Putamen (tissue), 1 donor: ENCODE measurements at places on chromosomes 13 and 19.
A peak's percentile ranks its signal among the peaks of the same experiment; 100 is the strongest.

DNA sequence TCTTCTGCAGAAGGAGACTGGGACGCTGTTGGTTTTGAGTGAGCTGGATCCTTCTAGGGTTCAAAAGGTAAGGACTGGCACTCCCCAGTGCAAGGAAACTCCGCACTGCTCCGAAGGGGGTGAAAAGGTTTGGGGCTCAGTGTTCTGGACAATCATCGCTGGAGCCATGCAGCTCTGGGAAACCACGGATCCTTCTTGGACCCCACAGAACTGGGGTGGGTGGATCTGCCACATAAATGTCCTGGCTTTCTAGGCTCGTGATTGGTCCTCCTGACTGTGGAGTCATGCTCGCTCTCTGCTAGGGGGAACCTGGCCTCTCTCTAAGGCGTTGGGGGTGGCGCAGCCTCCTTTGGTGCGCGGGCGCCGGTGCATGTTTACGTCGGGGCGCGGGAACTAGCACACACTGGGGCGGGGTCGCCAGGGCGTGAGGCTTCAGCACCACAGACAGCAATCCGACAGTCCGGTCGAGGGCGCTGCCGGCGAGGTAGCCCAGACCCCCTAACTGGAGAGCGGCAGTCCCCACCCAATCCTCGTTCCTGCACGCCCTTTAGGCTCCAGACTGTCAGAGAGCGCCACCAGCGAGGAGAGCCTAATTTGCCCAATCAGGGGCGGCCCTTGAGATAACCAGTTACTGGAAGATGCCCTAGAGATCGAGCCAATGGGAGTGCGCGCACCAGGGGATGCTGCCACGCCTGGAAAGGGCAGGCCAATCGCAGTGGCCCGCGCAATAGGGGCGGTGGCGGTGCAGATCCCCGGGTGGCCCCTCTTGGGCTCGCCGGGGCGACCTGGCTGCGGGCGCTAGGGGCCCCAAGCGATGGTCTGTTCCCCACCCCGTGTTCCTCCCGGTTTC is 913 bp upstream of the ELAVL3 start:
- peak; percentile 98 for DNase-seq

- no peak for DNase-seq
Observed at GRCh38 chr13:97342136-97342535, 91.8 kb upstream of the RAP2A start.

GRCh38 chr19:19540715-19541515 is 2.9 kb downstream of the CILP2 start:
- no peak for DNase-seq

DNA sequence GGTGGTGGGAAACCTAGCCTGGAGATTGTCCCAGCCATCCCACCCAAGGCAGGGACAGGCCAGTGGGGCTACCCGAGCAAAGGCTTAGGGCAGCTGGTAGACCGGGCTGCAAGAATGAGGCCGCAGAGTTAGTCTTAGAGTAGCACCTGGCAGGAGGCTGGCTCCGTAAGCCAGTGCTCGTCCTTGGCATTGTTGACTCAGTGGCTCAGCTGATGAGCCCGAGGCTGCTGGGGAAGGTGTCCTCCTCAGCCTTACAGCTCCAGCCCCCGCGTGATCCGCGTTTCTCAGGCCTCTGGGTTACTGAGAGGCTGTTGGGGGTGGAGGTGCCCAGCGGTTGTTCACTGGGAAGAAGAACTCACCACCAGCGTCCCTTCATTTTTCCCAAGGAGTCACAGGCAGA is 24.7 kb downstream of the PPP1R37 start:
- DNase-seq, result no peak

DNA sequence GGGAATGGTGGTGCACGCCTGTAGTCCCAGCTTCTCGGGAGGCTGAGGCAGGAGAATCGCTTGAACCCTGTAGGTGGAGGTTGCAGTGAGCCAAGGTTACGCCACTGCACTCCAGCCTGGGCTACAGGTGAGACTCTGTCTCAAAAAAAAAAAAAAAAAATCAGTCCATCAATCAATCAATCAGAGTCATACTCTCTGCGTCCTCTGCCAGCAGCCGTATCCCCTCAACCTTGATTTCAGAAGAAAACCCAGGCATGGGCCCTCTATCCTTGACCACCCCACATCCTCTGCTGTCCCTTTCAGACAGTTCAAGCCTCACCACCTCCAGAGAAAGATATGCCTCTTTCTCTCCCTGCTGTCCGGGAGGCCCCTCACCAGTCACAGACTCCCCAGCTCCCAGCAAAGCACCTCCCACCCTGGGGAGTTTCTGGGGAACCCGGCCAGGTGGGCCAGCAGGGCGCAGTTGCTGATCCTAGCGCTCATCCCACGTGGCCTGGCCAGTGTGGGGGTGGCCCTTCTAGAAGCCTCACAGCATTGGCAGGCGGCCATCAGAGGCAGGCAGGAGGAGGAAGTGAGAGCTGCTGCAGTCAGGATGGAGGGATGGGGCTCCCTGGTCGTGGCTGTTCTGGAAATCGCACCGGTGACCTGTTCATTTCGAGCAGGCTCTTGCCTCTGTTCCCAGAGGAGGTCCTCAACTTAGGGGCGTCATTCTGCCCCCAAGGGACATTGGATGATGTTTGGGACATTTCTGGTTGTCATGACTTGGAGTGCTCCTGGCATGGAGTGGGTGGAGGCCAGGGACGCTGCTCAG is 10.2 kb upstream of the JSRP1 start:
- DNase-seq, result no peak

DNA sequence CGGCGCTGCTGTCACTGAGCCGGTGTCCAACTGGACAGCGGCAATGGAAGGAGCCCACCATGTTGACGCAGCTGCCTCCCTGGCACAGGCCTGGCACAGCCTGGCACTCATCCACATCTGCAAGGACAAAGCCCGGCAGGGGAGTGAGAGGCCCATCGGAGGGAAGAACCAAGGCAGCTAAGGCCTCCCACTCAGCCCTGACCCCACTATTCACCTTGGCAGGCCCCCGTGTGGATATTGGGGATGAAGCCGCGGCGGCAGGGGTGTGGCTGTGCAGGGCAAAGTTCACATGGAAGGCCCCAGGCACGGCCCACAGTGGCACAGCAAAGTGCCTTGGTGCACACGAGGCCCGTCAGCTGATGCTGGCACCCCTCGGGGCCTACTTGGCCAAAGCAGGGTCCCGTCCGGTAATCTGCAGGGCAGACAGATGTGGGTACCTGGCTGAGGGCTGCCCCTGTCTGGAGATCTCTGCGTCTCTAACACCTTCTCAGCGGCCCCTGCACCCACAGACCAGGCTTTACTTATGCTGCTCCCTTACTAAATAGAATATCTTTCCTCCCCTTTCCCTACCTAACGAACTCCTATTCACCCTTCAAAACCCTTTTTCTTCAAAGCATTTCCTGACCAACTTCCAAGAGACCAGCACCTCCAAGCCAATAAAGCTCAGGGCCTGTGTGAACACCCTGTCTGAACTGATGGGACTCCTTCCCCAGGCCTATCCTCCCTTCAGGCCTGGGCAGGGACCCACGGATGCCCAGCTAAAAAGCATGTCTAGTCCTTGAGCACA is 7.5 kb downstream of the FBN3 start:
- DNase-seq, result no peak

- DNase-seq, result no peak
Observed at GRCh38 chr19:54387991-54388801, 23.5 kb upstream of the LAIR1 start.

- DNase-seq, result no peak
Observed at GRCh38 chr13:60152904-60153303, 10.8 kb downstream of the DIAPH3 start.

DNA sequence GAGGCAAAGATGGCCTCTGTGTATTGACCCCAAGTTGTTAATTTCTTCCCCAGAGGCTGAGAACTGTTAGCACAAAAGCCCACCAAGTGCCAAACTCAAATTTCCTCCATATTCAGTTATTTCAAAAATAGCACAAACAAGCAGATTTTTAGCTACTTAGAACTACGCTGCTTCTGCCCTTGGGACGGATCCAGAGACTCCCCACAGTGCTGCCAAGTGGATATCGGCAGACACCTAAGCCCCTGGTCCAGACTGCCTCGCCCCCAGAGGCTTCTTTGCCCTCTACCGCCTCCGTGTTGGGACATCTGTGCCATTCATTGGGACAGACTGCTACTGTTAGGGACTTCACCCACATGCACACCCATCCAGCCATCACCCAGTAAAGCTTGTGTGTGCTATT is 188.3 kb downstream of the POSTN start:
- no peak for DNase-seq

DNA sequence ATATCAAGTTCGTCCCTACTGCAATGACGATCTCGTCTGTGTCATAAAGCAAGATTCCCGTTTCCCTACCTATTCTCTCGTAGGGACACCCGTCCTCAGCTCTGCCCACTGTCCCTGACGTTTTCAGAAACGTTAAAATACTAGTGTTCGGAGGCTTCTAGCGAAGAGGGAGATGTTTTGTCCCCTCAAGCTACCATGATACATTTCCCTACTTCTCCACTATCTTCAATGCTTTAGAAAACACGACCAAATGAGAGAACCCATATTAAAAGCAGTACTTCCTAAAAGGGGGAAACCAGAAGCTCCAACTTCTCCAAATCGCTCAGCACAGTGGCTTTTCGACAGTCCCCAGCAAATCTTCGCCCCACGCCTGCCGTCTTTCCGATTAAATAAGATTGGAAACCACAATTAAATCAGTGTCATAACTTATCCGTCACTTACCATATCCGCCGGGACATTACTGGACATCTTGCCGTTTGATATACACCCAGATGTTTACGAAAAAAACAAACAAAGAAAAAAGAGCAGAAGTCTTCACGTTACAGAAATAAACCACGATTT is 1.3 kb downstream of the UBL3 start:
- peak; percentile 47 for DNase-seq

- no peak for DNase-seq
Observed at GRCh38 chr19:44142059-44142433, 692 bp downstream of the ZNF234 start.

DNA sequence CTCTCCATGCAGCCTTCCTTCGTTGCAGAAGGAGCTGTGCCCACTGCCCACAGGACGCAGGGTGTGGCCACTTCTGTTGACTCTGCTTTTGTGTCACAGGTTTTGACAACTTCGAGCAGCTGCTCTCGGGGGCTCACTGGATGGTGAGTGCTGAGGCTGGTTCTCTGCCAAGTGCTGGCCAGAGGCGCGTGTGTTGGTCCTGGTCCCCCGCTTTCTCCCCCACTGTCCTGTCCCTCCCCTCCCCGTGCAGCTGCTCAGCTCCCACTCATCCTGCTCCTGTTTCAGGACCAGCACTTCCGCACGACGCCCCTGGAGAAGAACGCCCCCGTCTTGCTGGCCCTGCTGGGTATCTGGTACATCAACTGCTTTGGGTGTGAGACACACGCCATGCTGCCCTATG is 10.6 kb upstream of the PDCD2L start:
- no peak for DNase-seq

DNA sequence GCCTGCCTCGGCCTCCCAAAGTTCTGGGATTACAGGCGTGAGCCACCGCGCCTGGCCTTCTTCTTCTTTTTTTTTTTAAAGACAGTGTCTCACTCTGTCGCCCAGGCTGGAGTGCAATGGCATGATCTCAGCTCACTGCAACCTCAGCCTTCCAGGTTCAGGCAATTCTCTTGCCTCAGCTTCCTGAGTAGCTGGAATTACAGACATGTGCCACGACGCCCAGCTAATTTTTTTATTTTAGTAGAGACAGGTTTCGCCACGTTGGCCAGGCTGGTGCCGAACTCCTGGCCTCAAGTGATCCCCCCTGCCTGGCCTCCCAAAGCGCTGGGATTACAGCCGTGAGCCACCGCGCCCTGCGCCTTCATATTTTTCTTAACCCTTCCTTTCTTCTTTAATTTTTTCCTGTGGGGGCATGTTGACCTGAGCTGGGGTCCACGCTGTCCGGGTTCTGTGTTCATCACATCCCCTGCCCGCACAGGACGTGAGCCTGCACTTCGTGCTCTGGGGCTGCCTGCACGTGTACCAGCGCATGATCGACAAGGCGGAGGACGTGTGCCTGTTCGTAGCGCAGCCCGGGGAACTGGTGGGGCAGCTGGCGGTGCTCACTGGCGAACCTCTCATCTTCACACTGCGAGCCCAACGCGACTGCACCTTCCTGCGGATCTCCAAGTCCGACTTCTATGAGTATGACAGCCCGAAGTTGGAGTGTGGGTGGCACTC is 14.1 kb downstream of the PNPLA6 start:
- DNase-seq, result no peak

DNA sequence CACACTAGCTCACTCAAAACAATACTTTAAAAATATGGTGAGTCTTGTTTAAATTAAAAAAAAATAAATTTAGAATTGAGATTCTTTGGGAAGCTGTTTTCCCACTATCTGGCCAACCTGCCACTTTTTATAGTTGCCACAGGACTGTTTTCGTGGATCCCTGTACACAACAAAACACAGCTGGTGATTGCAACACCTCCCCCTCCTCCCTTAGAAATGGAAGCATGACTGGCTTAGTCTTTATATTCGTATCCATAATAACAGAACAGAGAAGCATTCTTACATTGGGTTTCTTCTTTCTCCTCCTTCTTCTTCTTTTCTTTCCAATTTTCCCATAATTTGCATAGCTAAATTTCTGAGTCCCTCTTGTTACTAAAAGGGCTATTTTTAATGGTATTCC is 79.5 kb upstream of the GJB6 start:
- no peak for DNase-seq

GRCh38 chr13:29676535-29676934 is 81.0 kb upstream of the SLC7A1 start:
- no peak for DNase-seq

GRCh38 chr13:112710855-112711527 is 21.2 kb downstream of the ATP11A start:
- no peak for DNase-seq

DNA sequence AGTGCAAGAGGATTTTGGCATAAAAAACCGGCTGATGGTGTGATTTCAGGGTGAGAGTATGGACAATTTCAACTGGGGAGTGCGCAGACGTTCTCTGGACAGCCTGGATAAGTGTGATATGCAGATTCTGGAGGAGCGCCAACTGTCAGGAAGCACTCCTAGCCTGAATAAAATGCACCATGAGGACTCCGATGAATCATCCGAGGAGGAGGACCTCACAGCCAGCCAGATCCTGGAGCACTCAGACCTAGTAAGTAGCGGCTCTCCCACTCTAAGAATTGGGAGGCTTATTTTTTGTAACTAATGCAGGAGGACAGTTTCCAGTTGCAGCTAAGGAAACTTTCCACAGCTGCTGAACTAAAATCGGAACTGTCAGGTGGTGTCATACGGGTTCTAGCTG is 53.6 kb downstream of the ZAR1L start:
- peak; percentile 64 for DNase-seq

DNA sequence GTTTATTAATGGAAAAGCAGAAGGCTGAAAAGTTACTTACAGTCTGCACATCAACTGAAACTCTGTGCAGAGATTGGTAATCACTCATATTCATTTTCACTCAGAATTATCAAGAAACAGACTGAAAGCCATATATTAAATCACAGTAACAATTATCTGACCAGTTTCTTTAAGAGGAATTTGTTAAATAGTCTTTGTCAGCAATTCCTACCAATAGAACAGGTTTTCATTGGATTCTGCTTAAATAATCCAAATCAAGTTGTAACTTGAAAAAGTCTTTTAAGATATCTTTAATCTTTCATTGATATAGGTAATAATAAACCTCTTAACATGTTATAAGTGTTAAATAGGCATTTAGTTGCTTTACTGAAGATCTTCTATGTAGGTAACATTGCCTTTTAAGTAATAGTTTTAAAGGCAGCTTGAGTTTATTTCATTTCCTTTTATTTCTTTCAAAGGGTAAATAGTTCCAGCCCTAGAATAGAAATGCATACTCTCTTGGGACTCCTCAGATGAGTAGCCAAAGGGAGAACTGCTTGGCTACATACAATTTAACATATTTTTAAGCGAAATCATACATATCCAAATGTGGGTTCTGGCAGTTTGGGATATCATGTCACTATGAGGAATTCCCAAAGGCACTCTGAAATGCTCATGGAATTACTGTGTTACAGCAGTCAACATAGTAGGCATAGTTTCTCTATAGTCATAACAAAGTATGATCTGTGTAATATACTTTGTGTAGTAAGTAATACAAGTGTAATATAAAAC is 326.0 kb upstream of the SPRY2 start:
- no peak for DNase-seq
